ENCODE measurements at places on chromosomes 2 and 18. TPM values are rescaled to one million over a fixed set of nuclear protein-coding genes. Genes with fewer than 3 reads are reported as not detected.
A peak's percentile ranks its signal among the peaks of the same experiment; 100 is the strongest.

- no peaks in the 10 kb centered on the region for H3K36me3 ChIP-seq
- H3K4me3 ChIP-seq: no peak overlapping the region
- no peak overlapping the region for H3K27ac ChIP-seq
- no peaks in the 10 kb centered on the region for H3K27me3 ChIP-seq
Measured at GRCh38 chr2:222882484-222882928, 21.7 kb downstream of the ACSL3 start.

Gene VAPA
- 324 TPM for total RNA-seq

- H3K4me3 ChIP-seq: no peak overlapping the region
- H3K36me3 ChIP-seq: no peaks in the 10 kb centered on the region
- H3K4me1 ChIP-seq: peaks cover 7% of the 10 kb centered on the region
- DNase-seq: no peak
Measured at GRCh38 chr2:48605482-48606175, 12.0 kb upstream of the GTF2A1L start.

DNA sequence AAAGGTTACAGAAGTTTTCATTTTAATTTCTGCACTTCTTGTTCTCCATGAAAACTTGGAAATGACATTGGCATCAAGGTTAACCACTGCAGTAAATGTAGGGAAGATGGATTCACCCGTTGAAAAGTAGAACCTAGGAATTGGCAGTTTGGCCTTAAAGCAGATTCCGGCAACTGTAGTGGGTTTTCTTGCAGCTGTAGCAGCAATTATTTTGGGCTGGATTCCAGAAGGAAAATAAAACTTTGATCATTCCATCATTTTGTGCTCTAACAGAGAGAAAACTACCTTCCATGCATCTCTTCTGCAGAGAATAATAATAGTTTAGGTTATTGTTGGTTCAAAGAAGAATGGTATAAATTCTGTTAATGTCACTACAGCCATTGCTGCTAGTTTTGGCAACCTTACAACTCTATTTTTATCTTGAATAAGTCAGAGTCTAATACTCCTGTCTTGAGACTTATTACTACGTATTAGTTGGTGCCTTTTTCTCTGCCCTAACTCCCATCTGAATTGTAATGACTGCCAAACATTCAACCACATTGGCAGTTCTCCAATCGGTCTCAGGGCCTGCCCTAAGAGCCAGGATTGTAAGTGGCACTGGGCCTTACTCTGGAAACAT is 178.1 kb upstream of the PIEZO2 start:
- H3K27me3 ChIP-seq: no peaks in the 10 kb centered on the region
- no peak overlapping the region for H3K27ac ChIP-seq
- no peaks in the 10 kb centered on the region for H3K36me3 ChIP-seq
- DNase-seq: no peak
- H3K4me1 ChIP-seq: no peaks in the 10 kb centered on the region

Gene RSAD2
- 7.0 TPM for total RNA-seq

Gene HRH4
- not detected for total RNA-seq

Gene LMAN2L
- total RNA-seq: 14.7 TPM

- no peaks in the 10 kb centered on the region for H3K36me3 ChIP-seq
- peaks cover 15% of the 10 kb centered on the region for H3K4me1 ChIP-seq
- no peak overlapping the region for H3K4me3 ChIP-seq
- DNase-seq: no peak
- H3K27me3 ChIP-seq: no peaks in the 10 kb centered on the region
Measured at GRCh38 chr2:152548996-152549395, 168.3 kb downstream of the PRPF40A start.

DNA sequence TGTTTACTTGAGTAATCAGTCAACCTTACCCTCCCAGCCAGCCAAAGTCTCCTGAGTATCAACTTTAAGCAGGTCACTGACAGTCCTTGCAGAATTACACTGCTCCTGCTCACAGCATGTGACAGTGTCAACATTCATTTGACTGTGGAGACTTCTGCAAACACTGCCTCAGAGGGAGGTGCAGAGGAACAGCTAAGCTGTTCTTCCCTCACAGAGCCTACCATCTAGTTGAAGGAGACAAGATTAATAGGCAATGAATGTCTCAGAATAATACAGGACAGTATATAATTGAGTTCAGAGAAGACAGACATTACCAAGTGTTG is 11.9 kb downstream of the SLC14A2 start:
- no peaks in the 10 kb centered on the region for H3K4me1 ChIP-seq
- no peak overlapping the region for H3K27ac ChIP-seq
- H3K36me3 ChIP-seq: no peaks in the 10 kb centered on the region
- no peak for DNase-seq
- no peak overlapping the region for H3K4me3 ChIP-seq
- no peaks in the 10 kb centered on the region for H3K27me3 ChIP-seq

GRCh38 chr2:219537657-219538488 is 5.7 kb downstream of the CHPF start:
- no peak overlapping the region for H3K4me3 ChIP-seq
- no peak overlapping the region for H3K27ac ChIP-seq
- no peak for DNase-seq
- H3K4me1 ChIP-seq: peaks cover 8% of the 10 kb centered on the region

DNA sequence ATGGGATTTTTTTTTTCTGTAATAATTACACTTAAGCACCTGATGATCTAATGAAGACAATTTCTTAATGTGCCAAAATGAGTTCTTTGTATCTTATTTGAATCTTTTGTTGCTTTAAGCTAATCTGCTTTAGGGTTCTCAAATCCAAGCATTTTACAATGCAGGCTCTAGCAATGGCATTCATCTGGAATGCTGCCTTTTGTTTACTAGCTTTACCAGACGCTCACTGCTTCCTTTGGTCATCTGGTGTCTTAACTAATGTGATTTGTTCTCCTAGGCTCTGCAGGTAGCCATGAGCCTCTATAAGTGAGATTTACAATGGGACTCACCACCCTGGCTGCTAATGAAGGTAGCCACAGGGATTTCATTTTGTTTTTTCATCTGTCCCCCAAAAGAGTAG is 100.3 kb downstream of the GREB1L start:
- no peaks in the 10 kb centered on the region for H3K27me3 ChIP-seq
- no peaks in the 10 kb centered on the region for H3K4me1 ChIP-seq
- H3K27ac ChIP-seq: no peak overlapping the region

Gene SULT1C4
- total RNA-seq: 1.9 TPM

Gene FNDC4
- 142 TPM for total RNA-seq

DNA sequence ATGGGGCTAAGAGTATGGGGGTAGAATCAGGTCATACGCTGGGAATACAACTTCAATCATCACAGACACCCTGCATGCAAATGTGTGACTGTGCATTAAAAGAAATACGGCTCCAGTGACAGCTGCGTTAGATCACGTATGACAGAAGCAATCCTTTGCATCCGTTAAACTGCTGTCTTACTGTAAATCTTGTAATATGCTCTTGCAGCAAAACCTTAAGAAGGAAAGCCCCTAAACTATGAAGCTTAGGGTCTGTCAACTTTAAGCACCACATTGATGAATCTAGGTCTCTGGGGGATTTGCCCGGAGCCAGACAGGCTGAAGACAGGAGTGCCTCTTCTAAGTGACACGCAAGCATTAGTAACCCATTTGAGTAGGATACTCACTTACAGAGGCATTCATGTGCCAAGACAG is 84.7 kb upstream of the EML6 start:
- peaks cover 61% of the 10 kb centered on the region for H3K4me1 ChIP-seq
- DNase-seq: no peak
- no peak overlapping the region for H3K4me3 ChIP-seq
- H3K27me3 ChIP-seq: no peaks in the 10 kb centered on the region
- peaks cover 59% of the 10 kb centered on the region for H3K36me3 ChIP-seq
- peak overlapping the region; percentile 88 for H3K27ac ChIP-seq

- no peak overlapping the region for H3K4me3 ChIP-seq
- H3K36me3 ChIP-seq: no peaks in the 10 kb centered on the region
- no peak for DNase-seq
- H3K27ac ChIP-seq: no peak overlapping the region
- no peaks in the 10 kb centered on the region for H3K4me1 ChIP-seq
Measured at GRCh38 chr2:26555246-26556133, 77.6 kb upstream of the OTOF start.

GRCh38 chr2:143192106-143192505 is 62.9 kb downstream of the ARHGAP15 start:
- H3K36me3 ChIP-seq: no peaks in the 10 kb centered on the region
- H3K27ac ChIP-seq: no peak overlapping the region
- DNase-seq: no peak
- no peak overlapping the region for H3K4me3 ChIP-seq
- H3K27me3 ChIP-seq: no peaks in the 10 kb centered on the region
- H3K4me1 ChIP-seq: no peaks in the 10 kb centered on the region

Gene ANKRD39
- 26.6 TPM for total RNA-seq

- no peaks in the 10 kb centered on the region for H3K27me3 ChIP-seq
- H3K4me3 ChIP-seq: no peak overlapping the region
- peak; percentile 42 for DNase-seq
- no peaks in the 10 kb centered on the region for H3K36me3 ChIP-seq
- H3K27ac ChIP-seq: no peak overlapping the region
Measured at GRCh38 chr2:162403884-162404283, 60.0 kb downstream of the GCA start.

Gene PDE1A
- total RNA-seq: 11.3 TPM

DNA sequence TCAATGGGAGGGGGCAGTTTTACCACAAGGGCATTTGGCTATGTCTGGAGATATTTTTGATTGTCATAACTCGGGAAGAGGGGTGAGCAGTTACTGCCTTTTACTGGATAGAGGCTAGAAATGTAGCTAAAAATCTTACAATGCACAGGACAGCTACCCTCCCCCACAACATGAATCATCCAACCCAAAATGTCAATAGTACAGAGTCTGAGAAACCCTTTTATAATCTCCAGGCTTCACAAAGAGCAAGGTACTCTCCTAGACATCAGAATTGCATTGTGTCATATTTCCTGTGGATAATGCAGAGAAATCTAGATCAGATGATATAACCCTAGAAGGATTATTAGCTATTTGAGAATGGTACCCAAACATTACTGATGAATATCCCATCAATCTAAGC is 277.1 kb upstream of the NRP2 start:
- no peaks in the 10 kb centered on the region for H3K4me1 ChIP-seq
- no peaks in the 10 kb centered on the region for H3K36me3 ChIP-seq
- no peak overlapping the region for H3K4me3 ChIP-seq
- no peaks in the 10 kb centered on the region for H3K27me3 ChIP-seq

Gene AAMP
- 314 TPM for total RNA-seq

DNA sequence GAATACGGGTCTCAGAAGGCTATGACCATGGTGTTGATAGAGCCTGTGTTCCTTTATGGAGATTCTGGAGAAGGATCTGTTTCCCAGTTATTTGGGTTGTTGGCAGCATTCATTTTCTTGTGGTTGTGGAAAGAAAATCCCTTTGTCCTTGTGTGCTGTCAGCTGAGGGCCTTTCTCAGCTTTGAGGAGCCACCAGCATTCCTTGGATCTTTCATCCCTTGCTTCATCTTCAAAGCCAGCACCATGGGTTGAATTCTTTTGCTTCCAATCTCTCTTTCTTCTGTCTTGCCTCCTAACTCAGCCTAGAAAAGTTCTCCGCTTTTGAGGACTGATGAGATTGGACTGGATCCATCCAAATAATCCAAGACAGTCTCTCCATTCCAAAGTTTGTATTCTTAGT is 103.2 kb upstream of the MMADHC start:
- DNase-seq: no peak
- no peak overlapping the region for H3K27ac ChIP-seq
- H3K36me3 ChIP-seq: no peaks in the 10 kb centered on the region
- no peaks in the 10 kb centered on the region for H3K27me3 ChIP-seq

GRCh38 chr2:62489162-62489561 is 16.8 kb downstream of the TMEM17 start:
- H3K36me3 ChIP-seq: no peaks in the 10 kb centered on the region
- H3K27ac ChIP-seq: no peak overlapping the region
- peaks cover 11% of the 10 kb centered on the region for H3K4me1 ChIP-seq

Gene MEIS1
- 192 TPM for total RNA-seq

GRCh38 chr18:35641916-35642315 is 60.4 kb downstream of the GALNT1 start:
- no peak for DNase-seq
- no peaks in the 10 kb centered on the region for H3K36me3 ChIP-seq
- no peaks in the 10 kb centered on the region for H3K27me3 ChIP-seq
- no peaks in the 10 kb centered on the region for H3K4me1 ChIP-seq
- H3K4me3 ChIP-seq: no peak overlapping the region

DNA sequence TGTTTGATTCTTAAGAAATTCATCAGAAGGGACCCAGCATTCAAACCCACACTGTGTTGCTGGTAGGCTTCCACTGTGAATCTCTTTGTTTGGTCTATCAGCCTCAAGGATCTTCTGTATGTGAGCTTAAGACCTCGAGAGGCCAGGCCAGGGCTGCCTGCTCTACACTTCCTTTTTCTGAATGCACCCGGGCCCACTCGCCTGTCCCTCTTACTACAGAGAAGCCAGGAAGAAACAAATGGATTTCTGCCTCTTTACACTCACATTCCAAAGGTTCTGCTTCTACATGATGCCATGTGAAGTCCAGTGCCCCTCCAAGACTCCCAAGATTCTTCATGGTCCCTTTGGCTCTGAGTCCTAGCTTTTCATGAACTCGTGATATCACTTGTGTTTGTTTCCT is 25.4 kb upstream of the MRPL19 start:
- H3K36me3 ChIP-seq: no peaks in the 10 kb centered on the region
- no peak overlapping the region for H3K4me3 ChIP-seq
- H3K27ac ChIP-seq: no peak overlapping the region
- DNase-seq: no peak
- no peaks in the 10 kb centered on the region for H3K27me3 ChIP-seq
- no peaks in the 10 kb centered on the region for H3K4me1 ChIP-seq

Gene ADD2
- 2.8 TPM for total RNA-seq

DNA sequence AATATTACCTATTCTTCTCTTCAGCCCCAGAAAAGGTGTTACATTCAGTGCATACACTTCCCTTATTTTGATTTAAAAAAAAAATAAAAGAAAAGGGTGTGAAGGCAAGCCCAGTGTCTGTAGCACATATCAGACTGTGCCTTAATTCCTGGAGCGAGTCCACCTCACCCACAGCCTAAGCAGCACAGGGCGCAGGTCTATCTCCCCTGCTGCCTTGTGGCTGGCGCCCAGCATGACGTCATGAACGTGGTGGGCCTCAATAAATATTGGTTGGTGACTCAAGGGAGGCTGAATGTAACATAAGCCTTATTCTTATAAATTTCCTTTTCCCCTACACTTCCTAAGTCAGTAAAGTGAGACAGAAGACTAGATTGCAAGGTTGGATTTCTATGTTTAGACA is 26.4 kb downstream of the ST3GAL5 start:
- peak; percentile 36 for DNase-seq
- H3K27ac ChIP-seq: no peak overlapping the region
- no peaks in the 10 kb centered on the region for H3K27me3 ChIP-seq
- no peak overlapping the region for H3K4me3 ChIP-seq
- H3K4me1 ChIP-seq: no peaks in the 10 kb centered on the region

Gene RIT2
- total RNA-seq: not detected

Gene SLC8A1
- 9.3 TPM for total RNA-seq

DNA sequence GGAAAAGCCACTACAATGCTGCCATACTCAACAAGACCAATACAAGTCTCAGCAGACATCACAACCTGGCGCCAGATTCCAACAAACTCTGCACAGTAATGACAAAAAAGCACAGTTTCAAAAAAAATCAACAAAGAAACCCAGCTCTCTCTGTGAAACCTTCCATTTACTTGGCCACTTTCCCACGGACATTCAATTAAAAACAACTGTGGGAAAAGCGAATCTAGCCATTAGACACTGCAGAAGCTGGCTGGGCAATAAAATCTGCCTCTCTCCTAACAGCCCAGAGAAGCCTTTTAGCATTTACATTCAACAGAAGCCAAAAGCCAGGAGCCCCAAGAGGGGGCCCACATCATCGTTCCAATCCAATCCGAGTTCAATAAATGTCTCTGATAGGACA is 128.9 kb downstream of the HDAC4 start:
- peak; percentile 13 for DNase-seq
- H3K4me3 ChIP-seq: no peak overlapping the region
- no peaks in the 10 kb centered on the region for H3K36me3 ChIP-seq
- no peak overlapping the region for H3K27ac ChIP-seq

Gene PCBP1
- total RNA-seq: 435 TPM
